ENCODE measurements at places on chromosomes 13 and 19.

- peak overlapping the region; percentile 64 for H3K27ac ChIP-seq
- DNase-seq: no peak
- H3K4me3 ChIP-seq: peak overlapping the region; percentile 27
- peaks cover 6% of the 10 kb centered on the region for H3K4me1 ChIP-seq
- no peaks in the 10 kb centered on the region for H3K27me3 ChIP-seq
- no peaks in the 10 kb centered on the region for H3K36me3 ChIP-seq
Measured at GRCh38 chr19:47036097-47036651, 12.2 kb downstream of the TMEM160 start.

GRCh38 chr19:29387586-29387985 is 138.2 kb upstream of the VSTM2B start:
- H3K36me3 ChIP-seq: no peaks in the 10 kb centered on the region
- H3K4me3 ChIP-seq: no peak overlapping the region
- H3K4me1 ChIP-seq: no peaks in the 10 kb centered on the region
- H3K27me3 ChIP-seq: no peaks in the 10 kb centered on the region
- no peak overlapping the region for H3K27ac ChIP-seq
- no peak for DNase-seq

DNA sequence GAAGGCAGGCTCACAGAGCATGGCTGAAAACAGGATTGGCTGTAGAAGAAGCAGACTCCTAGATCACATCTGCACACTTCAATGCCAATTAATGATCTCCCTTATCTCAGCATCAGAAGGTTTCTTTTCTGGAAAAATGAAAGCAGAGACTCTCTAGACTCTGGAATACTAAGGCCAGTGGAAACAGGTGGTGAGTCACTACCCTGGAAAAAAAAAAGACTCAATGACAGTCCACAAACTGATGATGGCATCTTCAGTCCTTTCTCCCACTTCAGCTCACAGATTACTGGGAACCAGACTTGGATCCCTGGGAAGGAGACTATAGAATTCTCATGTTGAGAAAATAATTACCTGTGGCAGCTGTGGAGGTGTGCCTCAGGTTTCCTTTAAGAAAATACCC is 47.5 kb upstream of the MBNL2 start:
- no peak overlapping the region for H3K4me3 ChIP-seq
- no peaks in the 10 kb centered on the region for H3K36me3 ChIP-seq
- no peak overlapping the region for H3K27ac ChIP-seq
- no peak for DNase-seq

DNA sequence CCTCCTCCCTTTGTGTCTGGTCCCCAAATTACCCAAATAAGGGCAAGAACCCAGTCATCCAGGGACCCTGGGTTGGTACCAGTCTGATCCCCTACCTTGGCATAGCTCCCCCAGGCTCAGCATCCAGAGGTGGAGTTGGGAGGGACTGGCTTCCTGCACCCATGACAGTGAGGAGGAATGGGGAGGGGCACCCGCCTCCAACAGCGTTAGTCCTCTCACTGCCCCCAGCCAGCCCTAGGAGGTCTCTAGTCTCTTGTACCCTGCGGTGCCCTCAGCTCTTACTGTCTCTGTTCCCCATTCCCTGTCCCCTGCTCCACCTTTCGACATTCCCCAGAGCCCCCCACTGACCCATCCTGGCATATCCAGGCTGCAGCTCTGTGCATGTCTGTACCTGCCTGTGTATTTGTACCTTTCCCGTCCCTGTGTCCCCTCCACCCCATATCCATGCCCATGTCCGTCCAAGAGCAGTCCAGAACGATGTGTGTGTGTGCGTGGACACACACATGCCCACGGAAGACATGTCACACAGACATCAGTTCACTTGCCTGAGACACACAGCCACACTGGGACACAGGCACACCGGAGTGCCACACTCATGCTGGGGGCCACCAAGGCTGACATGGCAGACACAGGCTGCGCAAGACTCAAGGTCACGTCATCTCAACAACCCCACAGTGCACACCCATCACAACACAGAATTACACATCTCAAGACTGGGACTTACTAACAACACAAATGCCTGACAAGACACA is 17.8 kb downstream of the ERFL start:
- peaks cover 45% of the 10 kb centered on the region for H3K27me3 ChIP-seq
- H3K36me3 ChIP-seq: peaks cover 20% of the 10 kb centered on the region
- no peak overlapping the region for H3K4me3 ChIP-seq
- no peak overlapping the region for H3K27ac ChIP-seq

DNA sequence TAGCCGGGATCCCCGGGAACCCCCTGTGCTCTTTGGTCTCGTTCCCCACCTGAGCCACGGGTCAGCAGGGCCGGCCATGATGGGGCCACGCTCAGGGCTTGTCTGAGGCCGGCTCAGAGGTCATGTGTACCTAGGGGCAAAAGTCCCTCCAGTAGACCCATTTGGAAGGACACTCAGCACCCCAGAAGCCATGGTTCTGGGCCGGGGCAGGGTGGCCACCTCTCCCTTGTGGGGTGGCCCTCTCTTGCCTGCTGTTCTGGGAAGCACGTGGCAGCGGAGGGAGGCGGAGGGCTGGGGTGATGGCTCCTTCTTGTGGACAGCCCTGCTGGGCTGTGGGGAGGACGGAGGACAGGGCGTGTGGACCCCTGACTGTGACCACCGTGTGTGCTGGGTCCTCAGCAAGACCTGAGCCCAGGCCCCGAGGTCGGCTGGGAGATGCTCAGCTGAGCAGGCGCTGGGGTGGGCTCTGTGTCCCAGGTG is 6.4 kb upstream of the PEAK3 start:
- no peak overlapping the region for H3K27ac ChIP-seq
- no peaks in the 10 kb centered on the region for H3K4me1 ChIP-seq
- no peaks in the 10 kb centered on the region for H3K36me3 ChIP-seq
- no peak for DNase-seq

DNA sequence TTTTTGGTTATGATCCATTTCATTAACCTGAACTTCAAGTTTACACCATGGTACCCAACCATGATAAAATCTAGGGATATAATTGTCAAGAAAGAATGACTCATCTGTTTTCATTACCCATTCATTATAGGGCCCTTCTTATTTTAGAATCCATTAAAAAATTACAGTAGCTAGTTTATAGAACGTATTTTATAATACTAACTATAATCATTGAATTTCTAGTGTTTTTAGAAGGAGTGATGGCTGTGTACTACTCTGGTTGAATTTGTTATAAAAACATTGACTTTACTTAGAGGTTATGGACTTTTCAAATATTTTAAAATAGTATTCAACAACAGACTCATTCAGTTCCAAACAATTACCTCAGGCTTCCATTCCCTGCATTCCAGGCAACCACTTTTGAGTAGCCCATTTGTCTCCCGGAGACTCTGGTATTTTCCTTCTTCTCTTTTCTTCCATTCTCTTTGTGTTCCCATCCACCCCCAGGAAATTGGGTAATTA is 71.9 kb upstream of the KLF12 start:
- no peak overlapping the region for H3K27ac ChIP-seq
- no peak for DNase-seq
- H3K4me3 ChIP-seq: no peak overlapping the region
- no peaks in the 10 kb centered on the region for H3K27me3 ChIP-seq
- H3K36me3 ChIP-seq: no peaks in the 10 kb centered on the region

DNA sequence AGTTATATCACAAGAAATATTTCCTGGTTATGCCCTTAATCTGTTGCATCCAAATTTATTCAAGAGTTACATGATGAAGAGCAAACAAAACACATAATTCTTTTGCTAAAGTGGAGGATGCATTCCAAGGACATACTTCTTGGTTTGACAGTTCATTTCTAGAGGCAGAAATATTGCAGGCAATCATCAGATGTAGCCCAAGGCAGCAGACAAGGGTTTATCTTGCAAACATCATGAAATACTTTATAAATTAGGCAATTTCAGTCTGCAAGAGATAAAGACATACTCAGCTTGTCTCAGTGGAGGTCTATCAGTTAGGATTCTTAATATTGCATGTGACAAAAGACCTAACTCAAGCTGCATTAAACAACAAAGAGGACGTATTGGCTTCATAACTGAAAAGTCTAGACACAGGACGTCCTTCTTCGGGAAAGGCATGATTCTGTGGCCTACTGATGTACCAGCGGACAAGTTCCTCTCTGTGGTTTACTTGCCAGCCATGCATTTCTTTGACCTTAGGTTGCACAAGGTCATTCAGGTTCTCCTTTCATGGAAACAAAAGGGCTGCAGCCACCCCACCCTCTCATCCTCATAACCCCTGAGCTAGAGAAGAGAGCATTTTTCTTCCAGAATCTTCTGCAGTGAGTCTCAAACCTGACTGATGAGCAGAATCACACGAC is 204.1 kb downstream of the KATNAL1 start:
- H3K4me3 ChIP-seq: no peak overlapping the region
- peaks cover 2% of the 10 kb centered on the region for H3K4me1 ChIP-seq

DNA sequence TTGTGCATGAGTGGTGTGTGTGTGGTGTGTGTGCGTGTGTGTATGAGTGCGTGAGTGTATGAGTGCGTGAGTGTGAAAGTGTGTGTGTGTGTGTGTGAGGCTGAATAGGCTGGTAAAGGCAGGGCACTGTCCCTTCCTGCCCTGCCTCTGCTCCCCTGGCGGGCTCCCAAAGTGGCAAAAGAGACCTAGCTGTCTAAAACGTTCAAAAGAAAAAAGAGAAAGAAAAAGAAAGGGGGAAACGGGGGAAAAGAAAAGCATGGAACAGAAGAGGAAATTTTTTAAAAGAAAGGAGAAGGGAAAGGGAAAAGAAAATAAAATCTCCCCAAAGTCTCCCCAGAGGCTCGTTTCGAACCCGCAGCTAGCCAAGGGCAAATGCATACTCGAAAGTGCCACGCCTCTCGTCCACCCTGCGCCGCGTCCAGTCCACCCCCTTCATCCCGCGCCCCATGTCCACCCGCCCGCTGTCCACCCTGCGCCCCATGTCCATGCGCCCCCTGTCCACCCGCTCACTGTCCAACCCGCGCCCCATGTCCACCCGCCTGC is 37.0 kb upstream of the FLT1 start:
- H3K4me3 ChIP-seq: peak overlapping the region; percentile 19
- no peaks in the 10 kb centered on the region for H3K36me3 ChIP-seq
- peaks cover 3% of the 10 kb centered on the region for H3K4me1 ChIP-seq
- peaks cover 44% of the 10 kb centered on the region for H3K27me3 ChIP-seq
- no peak for DNase-seq

- H3K27ac ChIP-seq: no peak overlapping the region
- H3K27me3 ChIP-seq: no peaks in the 10 kb centered on the region
- no peak overlapping the region for H3K4me3 ChIP-seq
- DNase-seq: no peak
- no peaks in the 10 kb centered on the region for H3K36me3 ChIP-seq
Measured at GRCh38 chr19:13234518-13234917, 84.3 kb downstream of the IER2 start.

DNA sequence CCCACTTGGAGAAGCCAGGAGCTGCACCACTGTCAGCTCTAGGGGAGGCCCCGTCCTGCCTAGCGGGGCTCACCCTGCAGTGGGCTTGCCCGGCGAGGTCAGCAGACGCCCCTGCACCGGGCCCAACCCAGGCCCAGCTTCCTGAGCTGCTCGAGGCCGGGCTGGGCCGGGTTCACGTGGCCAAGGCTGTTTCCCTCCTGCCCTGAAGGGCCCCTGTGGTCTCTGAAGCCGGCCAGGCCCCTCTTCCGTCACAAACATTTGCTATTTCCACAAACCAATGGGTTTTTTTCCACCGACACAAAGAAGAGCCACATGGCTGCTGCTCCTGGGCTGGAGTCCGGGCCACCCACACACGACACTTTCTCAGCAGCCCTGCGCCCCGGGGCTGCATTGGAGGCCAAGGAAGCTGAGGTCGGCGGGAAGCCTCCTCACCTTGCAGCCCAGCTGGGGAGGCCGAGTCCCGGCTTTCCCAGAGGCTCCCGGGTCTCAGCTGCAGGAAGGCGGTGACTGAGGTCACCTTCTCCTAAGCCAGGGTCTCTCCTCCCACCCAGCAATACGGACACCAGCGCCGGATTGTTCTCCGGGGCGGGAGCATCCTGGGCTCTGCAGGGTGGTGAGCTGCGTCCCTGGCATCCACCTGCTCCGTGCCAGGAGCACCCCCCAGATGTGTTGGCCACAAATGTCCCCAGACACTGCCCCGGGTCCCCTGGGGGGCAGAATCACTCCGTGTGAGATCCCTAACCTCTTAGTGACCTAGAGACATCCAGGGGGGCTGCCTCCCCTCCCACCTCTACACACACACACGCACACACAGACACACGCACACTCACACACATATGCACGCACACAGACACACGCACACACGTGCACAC is 80.5 kb downstream of the GADD45B start:
- no peak overlapping the region for H3K27ac ChIP-seq
- no peaks in the 10 kb centered on the region for H3K36me3 ChIP-seq
- H3K4me1 ChIP-seq: no peaks in the 10 kb centered on the region
- no peaks in the 10 kb centered on the region for H3K27me3 ChIP-seq
- H3K4me3 ChIP-seq: no peak overlapping the region

DNA sequence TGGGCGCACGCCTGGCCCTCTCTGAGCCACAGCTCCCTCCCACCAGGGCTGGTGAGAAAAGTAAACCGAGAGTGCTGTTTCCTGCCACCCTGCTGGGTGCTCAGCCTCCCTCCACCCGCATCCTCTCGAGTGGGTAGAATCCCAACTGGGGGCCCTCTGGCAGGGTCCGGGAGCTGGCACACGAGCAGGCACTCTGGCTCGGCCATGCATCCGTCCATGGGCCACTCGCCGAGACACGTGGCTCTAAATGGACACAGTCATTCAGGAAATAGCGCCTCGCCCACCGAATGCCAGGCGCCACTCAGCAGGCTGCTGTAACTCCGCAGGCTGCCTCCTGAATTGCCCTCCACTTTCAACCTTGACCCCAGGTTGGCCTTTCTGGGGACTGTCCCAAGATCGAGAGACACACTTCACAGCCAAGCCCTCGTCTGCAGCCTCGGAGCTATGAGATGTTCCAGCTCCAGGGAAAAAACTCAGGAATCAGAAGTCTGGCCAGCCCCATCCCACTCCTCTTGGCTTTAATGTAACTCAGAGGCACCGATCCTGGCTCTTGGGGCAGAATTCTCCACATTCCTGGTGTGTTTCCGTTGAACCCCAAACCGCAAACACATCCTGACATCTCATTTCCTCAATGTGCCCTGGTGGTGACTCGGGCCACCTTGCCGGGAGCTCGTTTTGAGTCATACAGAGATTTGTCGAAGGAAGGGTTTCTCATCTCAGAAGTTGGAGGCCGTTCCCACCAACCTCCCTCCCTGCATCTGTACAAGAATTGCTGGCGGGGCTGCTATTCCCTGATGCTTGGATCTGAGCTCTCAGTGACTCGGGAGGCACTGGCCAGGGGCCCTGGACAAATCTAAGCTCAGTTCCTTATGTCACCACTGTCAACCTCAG is 14.1 kb downstream of the KLF2 start:
- H3K4me1 ChIP-seq: peaks cover 5% of the 10 kb centered on the region
- H3K36me3 ChIP-seq: no peaks in the 10 kb centered on the region
- no peak for DNase-seq
- peak overlapping the region; percentile 20 for H3K27ac ChIP-seq
